ENCODE measurements at places on chromosomes 3 and 15.

DNA sequence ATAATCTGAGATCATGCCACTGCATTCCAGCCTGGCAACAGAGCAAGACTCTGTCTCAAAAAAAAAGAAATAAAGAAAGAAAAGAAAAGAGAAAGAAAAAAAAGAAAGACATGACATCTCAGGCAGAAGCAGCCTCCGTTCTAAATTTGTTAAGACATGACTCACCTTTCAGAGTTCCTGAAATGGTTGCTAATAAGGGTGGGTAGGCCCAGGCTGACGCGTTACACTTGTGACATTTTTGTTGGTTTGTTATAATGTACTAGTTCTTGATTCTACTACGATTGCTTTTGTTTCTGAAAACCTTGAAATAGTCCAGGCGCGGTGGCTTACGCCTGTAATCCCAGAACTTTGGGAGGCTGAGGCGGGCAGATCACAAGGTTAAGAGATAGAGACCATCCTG, 21.0 kb downstream of the SLC25A20 start:
- DNase-seq = no peak

GRCh38 chr3:193665370-193665989, 72.5 kb downstream of the OPA1 start:
- peak; percentile 17 for DNase-seq

DNA sequence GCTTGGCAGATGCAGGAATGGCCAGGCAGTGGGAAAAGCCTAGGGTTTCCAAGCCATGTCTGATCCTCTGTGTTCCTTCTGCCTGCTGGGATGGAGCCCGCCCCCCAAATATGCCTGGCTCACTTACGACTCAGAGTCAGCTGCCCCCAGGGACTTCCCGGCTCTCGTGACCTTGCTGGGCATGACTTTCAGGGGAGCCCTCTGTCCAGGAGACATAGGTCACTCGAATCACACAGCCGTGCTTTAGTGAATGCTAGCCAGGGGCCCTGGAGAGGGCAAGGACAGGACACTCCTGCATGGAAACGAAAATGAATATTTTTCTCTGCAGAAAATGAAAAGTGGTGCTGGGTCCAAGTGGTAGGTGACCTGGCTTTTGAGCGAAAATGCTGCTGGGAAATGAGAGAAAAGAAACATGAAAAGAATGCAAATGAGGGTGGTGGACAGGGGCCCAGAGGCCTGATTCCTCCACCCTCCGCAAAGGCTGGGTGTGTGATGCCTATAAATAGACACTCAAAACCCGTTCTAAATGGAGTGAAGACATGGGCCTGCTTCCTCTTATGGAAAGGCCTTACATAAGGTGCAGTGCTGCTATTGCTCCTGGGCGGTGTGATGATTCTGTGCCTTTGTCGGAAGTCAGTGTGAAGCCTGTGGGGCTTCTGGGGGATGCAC, 107.4 kb downstream of the APBA2 start:
- no peak for DNase-seq

GRCh38 chr3:99344216-99344615, 294.2 kb upstream of the COL8A1 start:
- no peak for DNase-seq

GRCh38 chr3:81968658-81969057, 207.2 kb upstream of the GBE1 start:
- DNase-seq = no peak

- DNase-seq = no peak
Observed at GRCh38 chr3:5583920-5584319, 396.4 kb downstream of the EDEM1 start.

GRCh38 chr3:15164340-15164739, 41.7 kb upstream of the CAPN7 start:
- DNase-seq = no peak

DNA sequence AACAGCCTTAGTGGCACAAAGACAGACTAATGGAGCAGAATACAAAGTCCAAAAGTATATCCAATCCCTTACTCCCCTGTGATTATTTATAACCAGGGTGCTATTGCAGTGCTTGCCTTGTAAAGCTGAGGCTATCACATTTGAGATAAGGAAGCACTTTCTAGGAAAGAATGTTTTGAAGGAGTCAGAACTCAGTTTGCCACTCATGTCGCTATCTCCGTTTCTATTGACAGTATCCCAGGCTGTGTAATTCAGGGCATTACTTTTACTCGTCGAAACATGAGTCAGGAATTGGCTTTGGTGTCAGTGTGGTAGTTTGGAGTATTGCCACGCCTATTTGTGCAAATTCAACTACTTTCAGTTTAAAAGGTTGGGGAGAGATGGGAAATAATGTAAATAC, 78.4 kb downstream of the FBXL2 start:
- no peak for DNase-seq

DNA sequence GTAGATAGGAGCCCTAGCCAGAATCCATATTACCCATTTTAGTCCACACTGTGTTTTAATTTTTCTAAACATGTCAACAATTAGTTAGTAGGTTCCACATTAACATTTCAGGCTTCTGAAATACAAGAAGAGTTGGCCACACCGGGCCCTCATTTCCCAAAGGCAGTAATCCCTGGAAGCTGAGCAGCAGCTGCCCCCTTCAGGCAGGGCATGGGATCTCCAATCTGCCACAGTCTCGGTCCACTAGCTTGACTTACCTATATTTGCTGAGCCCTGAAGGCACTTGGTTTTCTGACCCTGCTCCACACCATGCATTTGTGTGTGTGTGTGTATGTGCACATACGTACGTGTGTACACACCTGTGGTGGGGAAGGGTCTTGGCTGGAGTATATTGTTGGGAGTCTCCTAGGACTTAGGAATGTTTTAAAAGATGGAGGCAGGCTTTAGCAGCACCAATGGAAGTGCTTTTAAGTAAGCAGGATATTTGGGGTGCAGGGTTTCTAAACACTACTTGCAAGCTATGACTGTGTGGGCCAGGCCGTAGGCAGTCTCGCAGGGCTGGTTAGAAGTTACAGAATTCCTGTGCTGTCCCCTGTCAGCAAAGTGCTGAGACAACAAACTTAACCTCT, 71.2 kb upstream of the SOX14 start:
- DNase-seq = no peak
